Smooth muscle cell of the pulmonary artery (primary cell): ENCODE measurements at places on chromosomes 7 and 10. TPM values are rescaled to one million over a fixed set of nuclear protein-coding genes. Genes with fewer than 3 reads are reported as not detected.

Gene CAV2
- total RNA-seq, result 141 and 186 TPM in 2 replicates

Gene HTRA1
- 591 and 835 TPM in 2 replicates for total RNA-seq

Gene TEX47
- not detected in 2 replicates for total RNA-seq

Gene TMEM254
- 8.7 and 9.5 TPM in 2 replicates for total RNA-seq

Gene ACHE
- total RNA-seq, result 0.07 and 0.13 TPM in 2 replicates

Gene NEURL1
- total RNA-seq, result under 0.01 and 0.63 TPM in 2 replicates

Gene ZMIZ1
- total RNA-seq, result 30.2 and 50.3 TPM in 2 replicates

Gene MUC12
- total RNA-seq, result 0.23 TPM in 1 of 2 replicates, not detected in the other

Gene PARD3
- 51.8 and 54.5 TPM in 2 replicates for total RNA-seq

Gene STEAP2
- 45.2 and 46.2 TPM in 2 replicates for total RNA-seq

Gene CTBP2
- 87.4 and 93.8 TPM in 2 replicates for total RNA-seq

Gene CLEC5A
- total RNA-seq, result not detected in 2 replicates

Gene LRMDA
- 1.0 and 2.5 TPM in 2 replicates for total RNA-seq

Gene FAM13C
- total RNA-seq, result 5.0 and 7.3 TPM in 2 replicates

Gene LIPF
- total RNA-seq, result not detected in 2 replicates

Gene TMEM236
- total RNA-seq, result under 0.01 and 0.07 TPM in 2 replicates

Gene CD36
- 112 and 1,000 TPM in 2 replicates for total RNA-seq

Gene DOCK4
- total RNA-seq, result 15.1 and 20.3 TPM in 2 replicates

Gene SPDYE2B
- not detected in 2 replicates for total RNA-seq

Gene TRIL
- total RNA-seq, result 0.40 and 1.8 TPM in 2 replicates

Gene CPEB3
- 1.1 and 1.3 TPM in 2 replicates for total RNA-seq

Gene RGR
- not detected in 2 replicates for total RNA-seq

Gene PTEN
- 127 and 189 TPM in 2 replicates for total RNA-seq

Gene ARL5B
- 13.3 and 14.6 TPM in 2 replicates for total RNA-seq

Gene AKR1D1
- 0.07 TPM in 1 of 2 replicates, not detected in the other for total RNA-seq

Gene CAMK1D
- 3.8 and 7.2 TPM in 2 replicates for total RNA-seq

Gene ADD3
- total RNA-seq, result 242 and 400 TPM in 2 replicates

Gene THSD7A
- total RNA-seq, result 0.13 and 0.17 TPM in 2 replicates

Gene POT1
- 38.2 and 44.1 TPM in 2 replicates for total RNA-seq

Gene PRF1
- total RNA-seq, result not detected in 2 replicates

Gene TMEM196
- not detected in 2 replicates for total RNA-seq

Gene ADCY1
- 0.03 and 0.26 TPM in 2 replicates for total RNA-seq

Gene DNAJC12
- 1.3 and 4.8 TPM in 2 replicates for total RNA-seq

Gene GBX1
- total RNA-seq, result not detected in 2 replicates

Gene PIP
- not detected in 2 replicates for total RNA-seq

Gene MYOF
- 484 and 499 TPM in 2 replicates for total RNA-seq

Gene KIN
- 3.7 and 4.1 TPM in 2 replicates for total RNA-seq

Gene C10orf53
- total RNA-seq, result not detected in 2 replicates

Gene ZNF503
- total RNA-seq, result 12.8 and 19.7 TPM in 2 replicates

Gene TCERG1L
- not detected in 2 replicates for total RNA-seq

Gene FXYD4
- not detected in 2 replicates for total RNA-seq

Gene SPAM1
- total RNA-seq, result not detected in 2 replicates

Gene ADAP1
- 4.4 and 4.8 TPM in 2 replicates for total RNA-seq

Gene PDE6C
- not detected in 2 replicates for total RNA-seq

Gene SFRP4
- 72.7 and 95.2 TPM in 2 replicates for total RNA-seq

Gene C10orf95
- total RNA-seq, result not detected in 2 replicates

Gene JAKMIP3
- 0.13 and 0.26 TPM in 2 replicates for total RNA-seq

Gene FAM149B1
- 42.3 and 44.6 TPM in 2 replicates for total RNA-seq

Gene MPP7
- total RNA-seq, result 0.92 and 1.6 TPM in 2 replicates

Gene AGR2
- not detected in 2 replicates for total RNA-seq

Gene DPYSL4
- 17.9 and 52.0 TPM in 2 replicates for total RNA-seq

Gene ITGA8
- total RNA-seq, result 43.7 and 210 TPM in 2 replicates

Gene FAM25A
- not detected in 2 replicates for total RNA-seq

Gene NUDT13
- total RNA-seq, result 1.1 and 1.6 TPM in 2 replicates

Gene CDK13
- total RNA-seq, result 59.7 and 63.8 TPM in 2 replicates

Gene CEP41
- total RNA-seq, result 7.5 and 10.4 TPM in 2 replicates

Gene SERPINE1
- total RNA-seq, result 1,589 and 2,809 TPM in 2 replicates
